ENCODE measurements at places on chromosomes 12 and 14. TPM values are rescaled to one million over a fixed set of nuclear protein-coding genes. Genes with fewer than 3 reads are reported as not detected.

ZNF839 gene
- 5.0 TPM for total RNA-seq

OTX2 gene
- not detected for total RNA-seq

ADSS1 gene
- 0.47 TPM for total RNA-seq

MORN3 gene
- total RNA-seq, result 0.47 TPM

TPPP2 gene
- total RNA-seq, result not detected

ESR2 gene
- 0.27 TPM for total RNA-seq

TPI1 gene
- 1,150 TPM for total RNA-seq

AQP2 gene
- total RNA-seq, result not detected

ESRRB gene
- total RNA-seq, result not detected

TAS2R30 gene
- 0.20 TPM for total RNA-seq

A2ML1 gene
- total RNA-seq, result not detected

MYF5 gene
- total RNA-seq, result not detected

DNM1L gene
- total RNA-seq, result 68.5 TPM

SLC39A5 gene
- not detected for total RNA-seq

ANKRD33 gene
- not detected for total RNA-seq

PTPRQ gene
- not detected for total RNA-seq

C12orf54 gene
- not detected for total RNA-seq

TAS2R13 gene
- 0.10 TPM for total RNA-seq

SPTB gene
- total RNA-seq, result not detected

ANO2 gene
- 13.5 TPM for total RNA-seq

CLEC4D gene
- not detected for total RNA-seq

SMIM41 gene
- not detected for total RNA-seq

KRT82 gene
- total RNA-seq, result not detected

OR10G2 gene
- total RNA-seq, result not detected

GPR132 gene
- 0.13 TPM for total RNA-seq

KLHL33 gene
- total RNA-seq, result 0.34 TPM

APOLD1 gene
- 53.7 TPM for total RNA-seq

BCAT1 gene
- total RNA-seq, result 100 TPM

RIPK3 gene
- 2.3 TPM for total RNA-seq

TMEM233 gene
- 1.4 TPM for total RNA-seq

SLC35E3 gene
- 3.2 TPM for total RNA-seq

RNASE7 gene
- total RNA-seq, result not detected

NELL2 gene
- not detected for total RNA-seq

DCN gene
- total RNA-seq, result 0.44 TPM

CSAD gene
- total RNA-seq, result 1.1 TPM

MYBPC1 gene
- not detected for total RNA-seq

WNT5B gene
- total RNA-seq, result not detected
